GM23248 (cell line): ENCODE measurements at places on chromosomes 1 and 21. TPM values are rescaled to one million over a fixed set of nuclear protein-coding genes. Genes with fewer than 3 reads are reported as not detected.

EGLN1 gene
- 17.6 and 17.7 TPM in 2 replicates for polyA plus RNA-seq

SCMH1 gene
- 10.8 and 12.0 TPM in 2 replicates for polyA plus RNA-seq

SLC30A10 gene
- not detected in 2 replicates for polyA plus RNA-seq

MYOM3 gene
- 0.76 and 1.2 TPM in 2 replicates for polyA plus RNA-seq

TRIM67 gene
- not detected in 2 replicates for polyA plus RNA-seq

AGPAT3 gene
- 12.2 and 12.3 TPM in 2 replicates for polyA plus RNA-seq

IGSF21 gene
- not detected in 2 replicates for polyA plus RNA-seq

AGMAT gene
- 0.75 and 0.85 TPM in 2 replicates for polyA plus RNA-seq

LORICRIN gene
- polyA plus RNA-seq, result not detected in 2 replicates

KIF26B gene
- polyA plus RNA-seq, result 2.4 and 2.5 TPM in 2 replicates

SLC2A5 gene
- 0.25 and 0.29 TPM in 2 replicates for polyA plus RNA-seq

MMP23B gene
- 1.1 TPM in 1 of 2 replicates, not detected in the other for polyA plus RNA-seq

PCAT6 gene
- 9.4 and 13.9 TPM in 2 replicates for polyA plus RNA-seq

NTMT2 gene
- not detected in 2 replicates for polyA plus RNA-seq

PRDM16 gene
- polyA plus RNA-seq, result 0.18 TPM in 1 of 2 replicates, not detected in the other

FOXO6 gene
- polyA plus RNA-seq, result not detected in 2 replicates

BRDT gene
- polyA plus RNA-seq, result not detected in 2 replicates

HSD3B1 gene
- not detected in 2 replicates for polyA plus RNA-seq

FNDC10 gene
- 3.1 and 3.9 TPM in 2 replicates for polyA plus RNA-seq

NOS1AP gene
- 0.18 TPM in 1 of 2 replicates, not detected in the other for polyA plus RNA-seq

STUM gene
- polyA plus RNA-seq, result not detected in 2 replicates

WNT3A gene
- polyA plus RNA-seq, result not detected in 2 replicates

ATP6V1G3 gene
- 1.3 and 2.9 TPM in 2 replicates for polyA plus RNA-seq

C1orf174 gene
- polyA plus RNA-seq, result 35.9 and 36.9 TPM in 2 replicates

FMO5 gene
- polyA plus RNA-seq, result 1.1 and 1.2 TPM in 2 replicates

CHI3L2 gene
- 0.43 and 0.55 TPM in 2 replicates for polyA plus RNA-seq

STRIP1 gene
- 21.3 and 24.4 TPM in 2 replicates for polyA plus RNA-seq

RAB42 gene
- 1.9 and 2.4 TPM in 2 replicates for polyA plus RNA-seq

C1orf185 gene
- polyA plus RNA-seq, result not detected in 2 replicates

MROH9 gene
- polyA plus RNA-seq, result 0.16 TPM in 1 of 2 replicates, not detected in the other

CNR2 gene
- polyA plus RNA-seq, result not detected in 2 replicates

TTC39A gene
- 0.15 TPM in 1 of 2 replicates, not detected in the other for polyA plus RNA-seq

PAQR6 gene
- polyA plus RNA-seq, result 0.38 and 0.81 TPM in 2 replicates

SUSD4 gene
- polyA plus RNA-seq, result 0.49 and 1.1 TPM in 2 replicates

PRKCZ gene
- 2.8 and 3.4 TPM in 2 replicates for polyA plus RNA-seq

CELA3B gene
- polyA plus RNA-seq, result not detected in 2 replicates

SEC16B gene
- 1.8 and 2.2 TPM in 2 replicates for polyA plus RNA-seq

LRRC53 gene
- polyA plus RNA-seq, result not detected in 2 replicates

CNKSR1 gene
- 0.10 TPM in 1 of 2 replicates, not detected in the other for polyA plus RNA-seq

BARHL2 gene
- not detected in 2 replicates for polyA plus RNA-seq

NR1I3 gene
- polyA plus RNA-seq, result 0.70 TPM in 1 of 2 replicates, not detected in the other

KIF17 gene
- 0.10 and 0.31 TPM in 2 replicates for polyA plus RNA-seq

CDK18 gene
- not detected in 2 replicates for polyA plus RNA-seq

FHAD1 gene
- polyA plus RNA-seq, result 0.24 TPM in 1 of 2 replicates, not detected in the other

LMNA gene
- 1,230 and 1,270 TPM in 2 replicates for polyA plus RNA-seq

AMPD1 gene
- not detected in 2 replicates for polyA plus RNA-seq

PRAMEF14 gene
- not detected in 2 replicates for polyA plus RNA-seq
